ENCODE measurements at places on chromosomes 11 and 22.

GRCh38 chr22:20653012-20653794 is 120.7 kb upstream of the SERPIND1 start:
- DNase-seq = no peak

GRCh38 chr22:30881361-30882183 is 87.0 kb downstream of the MORC2 start:
- DNase-seq = no peak

DNA sequence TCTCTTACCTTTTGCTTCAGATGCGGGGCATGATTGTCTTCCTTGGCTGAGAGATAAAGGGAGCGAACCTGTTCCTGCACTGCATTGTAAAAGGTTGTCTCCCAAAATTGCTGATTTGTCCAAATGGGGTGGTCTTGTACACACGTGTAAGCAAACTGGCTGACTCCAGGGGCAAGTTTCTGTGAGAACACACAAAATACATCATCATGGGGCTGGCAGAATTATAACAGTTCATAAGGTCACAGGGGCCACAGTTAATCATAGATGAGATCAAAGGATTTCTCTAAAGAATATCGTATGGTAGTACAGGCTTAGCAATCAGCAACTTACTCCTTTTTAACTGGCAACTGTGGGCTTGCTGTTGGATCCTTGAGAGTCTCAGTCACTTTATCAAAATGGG is 194.3 kb downstream of the SWAP70 start:
- no peak for DNase-seq

DNA sequence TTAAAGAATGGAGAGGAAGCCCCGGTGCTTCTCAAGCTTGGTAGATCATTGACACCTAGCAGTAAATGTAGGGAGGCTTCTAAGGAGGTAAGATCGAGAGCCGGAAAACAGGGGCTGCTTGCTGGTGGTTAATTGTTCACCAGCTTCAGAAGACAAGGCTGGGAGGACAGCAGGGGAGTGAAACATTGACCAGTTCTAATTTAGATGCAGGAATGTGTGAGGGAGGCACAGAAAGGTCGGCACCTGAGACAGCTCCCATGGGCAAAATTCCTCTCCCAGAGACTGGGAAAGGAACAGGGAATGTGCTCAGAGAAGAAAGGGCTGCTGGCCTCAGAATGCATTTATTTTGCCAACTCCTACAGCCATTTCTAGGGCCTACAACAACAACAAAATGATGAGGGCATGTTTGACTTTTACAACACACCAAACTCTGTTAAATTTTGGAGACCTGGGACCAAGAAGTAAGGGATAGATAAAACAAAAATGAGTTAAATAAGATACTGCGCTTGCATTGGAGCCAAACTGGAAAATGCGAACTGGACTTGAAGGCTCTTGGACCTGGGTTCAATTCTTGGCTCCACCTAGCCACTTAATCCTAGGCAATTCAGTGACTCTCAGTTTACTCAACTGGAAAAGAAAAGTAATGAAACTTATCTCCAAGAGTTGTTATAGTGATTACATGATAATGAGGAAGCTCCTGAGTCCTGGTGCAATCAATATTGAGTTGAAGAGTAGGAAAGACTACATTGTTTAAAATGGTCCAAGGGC is 31.0 kb downstream of the FZD4 start:
- no peak for DNase-seq

DNA sequence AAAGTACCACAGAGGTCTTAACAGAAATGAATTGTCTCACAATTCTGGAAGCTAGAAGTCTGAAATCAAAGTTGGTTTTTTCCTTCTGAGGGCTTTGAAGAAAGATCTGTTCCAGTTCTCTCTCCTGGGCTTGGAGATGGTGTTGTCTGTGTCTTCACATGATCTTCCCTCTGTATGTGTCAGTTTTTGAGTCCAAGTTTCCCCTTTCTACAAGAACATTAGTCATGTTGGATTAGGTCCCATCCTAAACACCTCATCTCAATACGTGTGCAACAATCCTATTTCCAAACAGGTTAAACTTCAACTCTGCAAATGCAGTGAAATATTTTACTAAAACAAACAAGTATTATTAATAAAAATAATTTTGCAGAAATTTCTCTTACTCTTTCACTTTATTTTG is 3.1 kb upstream of the PTS start:
- no peak for DNase-seq

DNA sequence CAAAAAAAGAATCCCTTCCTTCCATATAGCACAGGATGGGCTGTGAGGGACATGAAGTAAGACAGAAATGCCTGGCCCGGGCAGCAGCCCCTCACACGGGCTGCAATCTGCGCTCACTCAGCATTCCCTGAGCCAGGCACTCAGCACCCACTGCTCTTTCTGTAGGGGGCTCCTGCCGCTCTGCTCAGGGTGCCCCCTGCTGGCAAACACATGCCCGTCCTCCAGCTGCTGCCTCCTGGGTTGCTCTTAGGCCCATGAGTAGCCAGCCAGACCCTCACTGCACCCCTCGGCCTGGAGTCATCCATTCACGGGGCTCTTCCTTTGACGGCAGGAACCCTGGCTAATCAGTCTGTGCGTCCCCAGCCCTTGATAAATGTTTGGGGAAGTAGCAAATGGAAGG is 6.9 kb downstream of the MCAT start:
- no peak for DNase-seq

- no peak for DNase-seq
Observed at GRCh38 chr11:27754035-27755017, 54.1 kb upstream of the BDNF start.

GRCh38 chr11:17260020-17260419 is 16.5 kb upstream of the NUCB2 start:
- no peak for DNase-seq

GRCh38 chr22:39802682-39803081 is 90.9 kb downstream of the ENTHD1 start:
- DNase-seq = no peak

- no peak for DNase-seq
Observed at GRCh38 chr11:3359092-3359824, 19.7 kb downstream of the ZNF195 start.
